KBM-7 (cell line): ENCODE measurements at places on chromosomes 7 and 10.
A peak's percentile ranks its signal among the peaks of the same experiment; 100 is the strongest.

DNA sequence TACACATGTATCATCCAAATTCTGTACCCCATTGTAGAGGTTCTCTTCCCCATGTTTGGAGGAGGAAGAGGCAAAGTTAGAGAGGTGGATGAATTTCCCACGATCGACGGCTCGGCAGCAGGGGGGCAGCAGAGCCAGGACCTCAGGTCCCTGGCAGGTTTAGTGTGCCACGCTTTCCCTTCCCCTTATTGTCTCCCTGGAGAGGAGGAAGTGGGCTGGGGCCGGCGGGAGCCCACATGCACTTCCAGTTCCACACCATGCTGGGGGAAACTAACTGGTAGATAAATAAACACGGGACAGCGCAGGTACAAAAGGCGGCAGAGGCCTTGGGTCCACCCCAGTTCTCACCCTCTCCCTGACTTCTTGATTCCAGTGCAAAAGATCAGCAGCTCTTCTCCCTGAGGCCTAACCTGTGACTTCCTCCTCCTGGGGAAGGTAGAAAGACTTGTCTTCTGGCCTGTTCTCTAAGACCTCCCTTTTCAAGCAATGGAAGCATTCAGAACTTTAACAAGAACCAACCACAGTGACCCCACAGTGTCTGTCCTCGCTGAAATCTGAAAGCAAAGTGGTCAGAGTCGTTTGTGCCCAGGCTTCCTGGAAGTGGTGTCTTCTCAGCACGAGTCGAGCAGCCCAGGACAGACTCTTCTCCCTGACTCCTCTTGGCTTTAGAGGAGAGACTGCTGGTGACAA is 30.5 kb upstream of the SRGN start:
- DNase-seq, result peak; percentile 87

DNA sequence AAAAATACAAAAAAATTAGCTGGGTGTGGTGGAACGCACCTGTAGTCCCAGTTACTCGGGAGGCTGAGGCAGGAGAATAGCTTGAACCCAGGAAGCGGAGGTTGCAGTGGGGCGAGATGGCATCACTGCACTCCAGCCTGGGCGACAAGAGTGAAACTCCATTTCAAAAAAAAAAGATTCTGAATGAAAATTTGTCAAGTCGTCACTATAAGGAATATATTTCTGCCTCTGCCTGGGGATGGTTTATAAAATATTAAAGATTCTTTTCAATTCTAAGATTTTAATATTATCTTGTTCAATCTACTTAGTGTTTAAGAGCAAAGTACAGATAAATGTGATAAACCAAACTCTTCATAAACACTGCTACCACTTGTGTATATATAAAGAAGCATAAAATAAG is 147.3 kb downstream of the NRBF2 start:
- no peak for DNase-seq

DNA sequence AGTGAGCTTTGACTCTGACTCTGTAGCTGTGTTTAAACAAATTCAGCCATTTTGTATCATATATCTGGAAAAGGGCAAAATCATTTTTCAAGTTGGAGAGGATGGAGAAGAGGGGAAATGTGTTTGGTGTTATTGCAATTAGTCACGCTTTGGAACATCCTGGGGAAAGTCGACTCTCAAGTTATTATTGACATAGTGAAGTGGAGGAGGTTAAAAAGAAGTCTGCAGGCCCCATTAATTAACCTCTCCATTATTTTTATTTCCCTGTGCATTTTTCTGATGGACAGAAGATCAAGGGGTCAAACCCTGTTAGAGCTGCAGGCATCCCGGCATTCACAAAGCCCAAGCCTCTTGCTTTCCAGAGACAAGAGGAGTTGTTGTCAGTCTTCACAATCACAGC is 132.6 kb downstream of the TEX36 start:
- DNase-seq, result no peak

DNA sequence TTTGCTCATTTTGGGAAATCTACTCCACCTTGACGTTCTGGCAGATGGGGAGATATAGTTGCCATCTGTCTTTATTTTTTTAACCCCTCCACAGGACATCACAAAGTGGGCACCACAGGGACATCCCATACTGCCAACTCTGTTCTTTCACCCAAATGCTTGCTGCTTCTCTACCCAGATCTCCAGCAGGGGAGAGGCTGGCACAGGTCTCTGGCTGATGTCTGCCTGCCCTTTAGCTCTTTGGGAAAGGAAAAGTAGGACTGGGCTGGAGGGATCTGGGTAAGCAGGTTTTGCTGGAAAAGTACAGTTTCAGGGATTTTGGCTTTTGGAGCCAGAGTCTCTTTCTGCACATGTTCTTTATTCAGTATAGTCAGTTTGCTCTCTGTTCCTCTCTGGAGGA is 156.7 kb downstream of the ANLN start:
- DNase-seq, result no peak

DNA sequence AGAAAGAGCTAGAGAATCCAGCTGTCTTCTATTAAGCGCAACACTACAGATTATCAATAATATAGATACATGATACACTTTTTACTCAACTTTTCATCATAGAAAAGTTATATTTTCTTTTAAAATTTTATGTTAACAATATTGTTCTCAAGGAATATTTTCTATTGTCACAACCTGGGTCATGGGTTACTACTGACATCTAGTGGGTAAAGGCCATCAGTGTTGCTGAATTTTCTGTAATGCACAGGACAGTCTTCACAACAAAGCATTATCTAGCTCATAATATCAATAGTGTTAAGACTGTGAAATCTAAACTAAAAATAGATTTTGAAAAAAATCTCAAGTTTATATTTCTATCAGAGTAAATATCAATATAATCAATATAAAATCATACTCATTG is 209.8 kb downstream of the ZNF33B start:
- DNase-seq, result peak; percentile 27

GRCh38 chr7:98869027-98869596 is 702 bp downstream of the TMEM130 start:
- DNase-seq, result no peak

GRCh38 chr7:50552921-50553320 is 12.3 kb downstream of the DDC start:
- peak; percentile 7 for DNase-seq

GRCh38 chr7:79673421-79673820 is 220.0 kb upstream of the MAGI2 start:
- no peak for DNase-seq

GRCh38 chr7:537911-538634 is 18.4 kb upstream of the PDGFA start:
- no peak for DNase-seq

GRCh38 chr7:30871655-30872054 is 40.0 kb upstream of the AQP1 start:
- DNase-seq, result no peak

DNA sequence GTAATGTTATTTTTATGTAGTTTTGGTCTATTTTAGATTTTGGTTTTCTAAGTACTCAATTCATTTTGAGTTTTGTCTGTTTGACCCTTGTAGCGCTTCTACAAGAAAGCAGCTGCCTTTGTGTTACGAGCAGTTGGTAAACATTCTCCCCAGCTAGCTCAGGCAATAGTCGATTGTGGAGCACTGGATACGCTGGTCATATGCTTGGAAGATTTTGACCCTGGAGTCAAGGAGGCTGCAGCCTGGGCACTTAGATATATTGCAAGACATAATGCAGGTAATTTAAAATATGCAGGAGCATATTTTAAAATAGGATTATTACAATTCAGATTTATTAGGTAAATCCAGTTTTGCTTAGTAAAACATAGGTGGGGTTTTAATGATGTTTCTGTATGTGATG is 23.1 kb downstream of the SPAG6 start:
- DNase-seq, result no peak

- DNase-seq, result no peak
Measured at GRCh38 chr10:63692220-63692896, 171.2 kb downstream of the REEP3 start.

DNA sequence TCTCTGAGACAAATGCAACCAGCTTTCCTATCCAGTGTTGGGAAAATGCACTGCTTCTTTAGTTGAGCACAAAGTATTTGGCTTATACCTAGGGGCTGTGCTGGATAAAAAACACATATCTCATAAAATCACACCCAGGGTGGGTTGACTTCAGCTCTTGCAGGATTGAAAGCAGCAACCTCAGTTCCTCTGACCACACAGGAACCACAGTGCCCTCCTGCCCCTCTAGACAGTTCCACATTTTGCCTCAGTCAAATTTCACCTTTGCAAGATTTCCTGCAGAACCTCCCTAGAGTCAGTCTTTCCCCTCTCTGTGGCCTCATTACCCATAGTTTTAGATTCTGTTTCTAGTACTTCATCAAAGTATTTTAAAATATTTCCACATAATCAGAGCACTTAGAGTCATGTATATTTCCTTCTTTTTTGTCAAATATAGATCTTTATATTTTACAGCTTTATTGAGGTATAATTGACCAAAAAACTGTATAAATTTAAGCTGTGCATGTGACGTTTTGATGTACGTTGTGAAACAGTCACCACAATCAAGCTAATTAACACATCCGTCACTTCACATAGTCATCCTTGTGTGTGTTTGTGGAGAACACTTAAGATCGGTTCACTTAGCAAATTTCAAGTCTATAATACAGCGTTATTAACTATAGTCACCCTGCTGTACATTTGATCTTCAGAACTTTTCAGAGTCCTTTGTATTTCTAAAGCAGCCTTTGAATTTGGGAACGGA is 37.0 kb upstream of the EGR2 start:
- DNase-seq, result peak; percentile 72

DNA sequence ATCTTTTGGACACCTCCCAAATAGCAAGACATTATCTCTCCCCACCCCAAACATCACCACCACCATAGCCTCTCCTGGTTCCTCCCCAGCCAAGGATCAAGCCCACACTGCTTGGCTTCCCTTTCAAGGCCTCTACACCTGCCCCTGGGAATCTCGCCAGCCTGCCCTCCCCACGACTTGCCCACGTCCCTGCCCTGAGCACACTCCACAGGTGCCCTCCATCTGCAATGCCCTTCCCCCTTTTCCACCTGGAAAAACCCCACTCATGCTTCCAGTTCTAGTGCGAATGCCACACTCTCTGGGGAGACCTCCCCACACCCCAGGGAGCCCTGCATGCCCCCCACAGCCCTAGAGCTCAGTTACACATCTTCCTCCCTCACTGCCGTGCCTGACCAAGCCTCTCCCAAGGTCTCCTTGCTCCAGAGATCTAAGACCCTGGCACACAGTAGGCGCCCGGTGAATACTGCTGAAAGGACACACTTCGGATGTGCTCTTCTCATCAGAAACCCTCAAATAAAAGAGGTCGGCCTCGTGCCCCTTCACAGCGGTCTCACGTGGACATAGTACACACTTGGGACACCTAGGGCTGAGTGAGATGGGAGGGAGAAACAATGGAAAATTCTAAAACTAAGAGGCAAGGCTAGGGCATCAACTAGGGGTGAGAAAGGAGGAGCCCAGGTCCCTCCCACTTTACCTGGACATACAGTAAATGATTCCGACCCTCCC is 91.4 kb downstream of the DLG5 start:
- DNase-seq, result no peak

DNA sequence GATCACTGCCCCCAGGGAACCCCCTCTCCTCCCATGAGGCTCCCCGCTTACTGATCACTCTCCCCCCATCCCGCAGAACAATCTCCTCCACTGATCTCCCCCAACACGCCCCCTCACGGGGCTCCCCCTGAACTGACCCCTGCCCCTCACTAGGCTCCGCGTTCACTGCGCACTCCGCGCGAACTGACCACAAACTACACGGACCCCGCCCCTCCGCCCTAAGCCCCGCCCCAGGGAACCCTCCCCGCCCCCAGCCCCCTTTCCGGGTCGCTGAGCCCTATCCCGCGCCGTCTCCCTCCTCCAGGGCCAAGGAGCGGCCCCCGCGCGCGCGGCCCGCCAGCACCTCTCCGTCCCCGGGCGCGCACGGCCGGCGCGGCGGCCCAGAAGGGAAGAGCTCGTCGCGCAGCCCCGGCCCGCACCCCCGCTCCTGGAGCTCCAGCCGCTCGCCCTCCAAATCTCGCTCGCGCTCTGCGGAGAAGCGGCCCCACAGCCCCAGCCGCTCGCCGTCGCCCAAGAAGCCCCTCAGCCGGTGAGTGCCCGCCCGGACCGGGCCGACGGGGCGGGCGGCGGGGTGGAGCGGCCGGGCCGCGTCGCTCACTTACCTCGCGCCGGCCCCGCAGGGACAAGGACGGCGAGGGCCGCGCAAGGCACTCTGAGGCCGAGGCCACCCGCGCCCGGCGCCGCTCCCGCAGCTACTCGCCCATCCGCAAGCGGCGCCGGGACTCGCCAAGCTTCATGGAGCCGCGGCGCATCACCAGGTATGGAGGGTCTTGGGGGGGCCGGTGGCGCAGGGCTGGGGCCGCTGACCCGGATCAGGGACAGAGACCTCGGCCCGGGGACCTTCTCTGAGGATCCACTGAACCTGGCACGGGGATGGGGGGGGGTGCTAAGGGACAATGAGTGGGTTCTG is 19.9 kb upstream of the HSPB1 start:
- no peak for DNase-seq

DNA sequence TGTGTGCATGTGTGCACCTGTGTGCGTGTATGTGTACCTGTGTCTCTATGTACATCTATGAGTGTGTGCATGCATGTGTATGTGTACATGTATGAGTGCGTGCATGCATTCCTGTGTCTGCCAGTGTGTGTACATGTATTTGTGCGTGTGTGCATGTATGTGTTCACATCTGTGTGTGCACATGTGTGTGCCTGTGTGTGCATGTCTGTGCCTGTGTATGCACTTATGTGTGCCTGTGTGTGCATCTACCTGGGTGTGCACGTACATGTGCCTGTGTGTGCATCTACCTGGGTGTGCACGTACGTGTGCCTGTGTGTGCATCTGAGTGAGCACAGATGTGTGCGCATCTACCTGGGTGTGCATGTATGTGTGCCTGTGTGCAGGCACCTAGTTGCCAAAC is 102.2 kb upstream of the DIP2C start:
- no peak for DNase-seq

DNA sequence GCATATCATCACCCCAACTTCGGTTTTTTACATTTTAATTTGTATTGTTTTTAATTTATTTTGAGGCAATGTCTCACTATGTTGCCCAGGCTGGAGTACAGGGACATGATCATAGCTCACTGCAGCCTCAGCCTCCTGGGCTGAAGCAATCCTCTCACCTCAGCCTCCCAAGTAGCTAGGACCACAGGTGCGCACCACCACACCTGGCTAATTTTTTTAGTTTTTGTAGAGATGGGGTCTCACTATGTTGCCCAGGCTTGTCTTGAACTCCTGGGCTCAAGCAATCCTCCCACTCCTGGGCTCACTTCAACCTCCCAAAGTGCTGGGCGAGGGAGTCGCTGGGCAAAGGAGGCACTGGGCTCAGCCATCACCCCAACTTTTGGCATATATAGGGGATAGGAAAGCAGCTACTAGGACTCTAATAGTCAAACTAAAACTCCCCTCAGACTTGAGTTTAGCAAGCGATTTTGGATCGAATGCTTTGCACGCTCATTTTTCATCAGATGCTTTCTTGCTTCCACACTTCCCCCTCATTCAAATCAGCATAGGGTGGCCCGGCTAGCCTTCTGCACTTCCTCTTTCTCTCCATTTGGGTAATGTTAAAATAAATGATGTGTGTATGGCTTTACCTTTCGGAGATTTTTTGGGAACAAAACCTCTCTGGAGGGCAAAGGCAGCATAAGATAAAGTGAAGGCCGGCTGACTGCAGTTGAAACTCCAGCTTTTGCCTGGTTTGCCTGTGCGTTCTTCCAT is 20.8 kb upstream of the NMT2 start:
- DNase-seq, result peak; percentile 70
